ENCODE measurements at places on chromosomes 13 and 19.

GRCh38 chr13:111245576-111246384 lies 74.7 kb upstream of the TEX29 start:
- DNase-seq = no peak

DNA sequence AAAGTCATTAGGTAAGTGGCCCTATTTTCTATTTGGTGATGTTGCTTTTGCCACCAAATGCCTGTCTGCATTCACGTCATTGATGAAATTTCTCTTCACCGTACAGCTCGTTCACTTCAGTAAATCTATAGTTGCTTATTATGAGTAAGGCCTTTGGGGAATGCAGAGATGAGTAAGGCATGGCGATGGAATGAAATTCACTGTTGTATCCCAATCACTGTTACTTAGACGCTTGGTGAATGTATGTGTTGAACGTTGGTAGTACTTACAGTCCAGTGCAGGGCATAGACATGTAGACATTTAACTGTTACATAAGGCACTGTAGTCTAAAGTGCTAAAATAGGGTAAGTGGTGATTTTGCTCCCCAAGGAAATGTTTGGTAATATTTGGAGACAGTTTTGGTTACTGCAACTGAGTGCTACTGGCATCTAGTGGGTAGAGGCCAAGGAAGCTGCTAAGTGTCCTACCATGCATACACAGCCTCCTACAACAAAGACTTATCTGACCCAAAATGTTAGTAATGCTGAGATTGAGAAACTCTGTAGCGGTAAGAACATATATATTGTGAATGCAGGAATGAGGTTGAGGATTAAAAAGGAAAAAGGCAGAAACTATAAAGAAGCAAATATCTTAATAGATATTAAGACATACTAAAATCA lies 5.8 kb downstream of the AKAP11 start:
- no peak for DNase-seq

DNA sequence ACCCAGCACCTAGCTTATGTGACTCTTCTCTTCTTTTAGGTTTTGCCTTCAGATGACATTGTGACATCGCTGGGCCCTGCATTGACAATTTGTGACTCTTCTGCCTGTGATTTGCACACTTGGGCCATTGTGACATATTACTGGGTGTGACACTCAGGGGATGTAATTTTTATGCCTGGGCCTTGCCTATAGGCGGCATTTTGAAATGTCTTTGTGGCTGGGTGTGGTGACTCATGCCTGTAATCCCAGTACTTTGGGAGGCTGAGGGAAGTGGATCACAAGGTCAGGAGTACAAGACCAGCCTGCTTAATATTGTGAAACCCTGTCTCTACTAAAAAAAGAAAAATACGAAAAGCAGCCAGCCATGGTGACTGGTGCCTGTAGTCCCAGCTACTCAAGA lies 28.4 kb upstream of the ZNF681 start:
- no peak for DNase-seq

DNA sequence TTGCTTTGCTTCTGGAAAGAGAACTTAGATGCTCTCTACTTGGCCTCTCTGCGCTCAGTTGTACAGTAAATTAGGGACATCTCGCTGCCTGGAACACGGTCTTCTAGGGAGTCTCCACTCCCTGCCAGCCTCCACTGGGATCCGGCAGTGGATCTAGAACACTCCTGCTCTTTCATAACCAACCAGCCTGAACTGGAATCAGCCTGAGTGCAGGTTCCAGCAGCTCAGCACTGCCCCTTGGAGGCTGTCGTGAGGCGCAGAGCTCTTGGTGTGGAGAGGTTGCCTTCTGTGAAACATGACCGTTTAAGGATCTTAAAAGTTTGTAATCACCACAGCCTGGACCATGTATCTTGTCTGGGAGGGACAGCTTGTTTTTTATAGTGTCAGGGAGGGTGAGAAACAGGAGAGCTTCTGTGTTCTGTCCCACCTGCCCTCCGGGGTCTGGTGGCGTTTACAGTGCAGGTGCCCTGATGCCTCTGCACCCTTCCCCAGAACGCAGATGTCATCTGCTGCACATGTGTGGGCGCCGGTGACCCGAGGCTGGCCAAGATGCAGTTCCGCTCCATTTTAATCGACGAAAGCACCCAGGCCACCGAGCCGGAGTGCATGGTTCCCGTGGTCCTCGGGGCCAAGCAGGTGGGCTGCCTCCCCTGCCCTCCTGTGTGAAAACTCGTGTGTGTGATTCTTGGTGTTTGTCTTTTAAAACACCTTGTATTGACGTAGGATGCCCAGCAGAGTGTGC lies 24.8 kb downstream of the UPF1 start:
- DNase-seq = no peak

DNA sequence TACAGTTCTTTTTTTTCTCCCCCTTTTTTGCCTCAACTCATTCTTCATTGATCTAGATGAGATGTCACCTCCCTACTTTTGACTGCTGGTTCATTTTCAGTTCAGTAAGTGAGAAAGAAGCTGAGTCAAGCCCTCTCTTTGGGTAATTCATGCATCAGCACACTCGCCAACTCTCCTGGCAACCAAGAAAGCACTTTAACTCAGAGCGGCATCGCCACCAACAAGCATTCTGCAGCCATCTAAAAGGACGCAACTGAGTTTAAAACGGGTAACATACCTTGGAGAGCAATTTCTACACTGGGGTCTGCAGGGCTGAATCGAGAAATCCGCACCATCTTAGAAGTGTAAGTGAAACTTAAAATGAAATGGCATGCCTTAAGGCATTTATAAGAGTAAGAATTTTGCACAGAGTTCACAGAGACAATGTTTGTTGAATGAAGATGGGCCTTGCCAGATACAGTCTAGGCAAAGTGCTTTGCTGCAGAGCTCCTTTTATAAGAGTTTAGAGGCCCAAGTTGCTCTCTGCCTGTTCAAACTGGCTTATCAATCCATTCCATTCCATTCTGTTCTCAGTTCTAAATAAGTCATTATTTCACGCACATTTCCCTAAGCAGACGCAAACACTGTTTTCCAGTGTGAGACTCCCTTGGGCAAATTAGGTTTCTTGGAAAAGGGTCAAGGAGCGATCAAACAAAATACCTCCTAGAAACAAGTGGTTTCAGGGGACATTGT lies 338.0 kb downstream of the ENOX1 start:
- DNase-seq = no peak

DNA sequence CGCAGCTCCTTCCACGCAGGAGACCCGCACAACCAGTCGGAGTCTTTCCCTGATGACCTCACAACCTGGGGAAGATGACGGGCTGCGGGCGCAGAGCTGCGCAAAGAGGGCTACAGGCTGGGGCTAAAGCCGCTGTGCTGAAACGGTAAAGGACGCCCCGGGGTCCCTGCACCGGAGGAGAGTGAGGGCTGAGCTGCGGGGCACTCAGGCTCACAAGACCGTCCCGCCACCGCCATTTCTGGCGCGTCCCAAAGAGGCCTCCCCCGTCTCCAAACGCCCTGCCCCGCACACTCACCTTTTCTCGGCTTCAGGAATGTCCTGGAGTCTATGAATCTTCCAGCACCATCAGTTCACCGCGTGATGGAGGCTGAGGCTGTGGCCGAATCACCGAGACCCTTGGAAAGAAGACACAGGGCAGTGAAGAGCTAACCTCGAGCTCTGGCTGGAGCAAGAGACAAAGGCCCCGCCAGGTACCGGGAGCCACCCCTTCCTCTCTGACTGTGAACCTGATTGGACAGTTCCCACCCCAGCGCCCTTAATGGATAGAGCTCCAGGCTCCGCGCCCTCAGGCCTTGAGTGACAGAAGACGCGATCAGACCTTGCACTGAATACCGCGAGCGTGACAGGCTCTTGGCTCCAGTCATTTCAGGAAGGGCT lies 41.8 kb upstream of the ZNF429 start:
- DNase-seq = no peak

- no peak for DNase-seq
Measured at GRCh38 chr13:106033659-106034058, 501.8 kb downstream of the EFNB2 start.

DNA sequence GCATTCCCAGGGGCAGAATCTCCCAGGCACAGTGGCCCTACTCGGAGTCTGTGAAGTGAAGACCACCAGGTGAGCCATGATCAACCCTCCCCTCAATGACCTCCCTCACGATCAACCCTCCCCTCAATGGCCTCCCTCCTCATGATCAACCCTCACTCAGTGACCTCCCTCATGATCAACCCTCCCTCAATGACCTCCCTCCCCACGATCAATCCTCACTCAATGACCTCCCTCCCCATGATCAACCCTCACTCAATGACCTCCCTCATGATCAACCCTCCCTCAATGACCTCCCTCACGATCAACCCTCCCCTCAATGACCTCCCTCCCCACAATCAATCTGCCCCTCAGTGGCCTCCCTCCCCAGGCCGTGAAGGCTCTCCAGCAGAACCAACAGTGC lies 32.1 kb downstream of the SBNO2 start:
- DNase-seq = no peak

- peak; percentile 83 for DNase-seq
Measured at GRCh38 chr13:27621366-27622101, at the start of gene POLR1D. Gene POLR1D, plus strand, starts transcription at chr13:27621892. Its CDS starts 92 bp downstream, at chr13:27621984.

DNA sequence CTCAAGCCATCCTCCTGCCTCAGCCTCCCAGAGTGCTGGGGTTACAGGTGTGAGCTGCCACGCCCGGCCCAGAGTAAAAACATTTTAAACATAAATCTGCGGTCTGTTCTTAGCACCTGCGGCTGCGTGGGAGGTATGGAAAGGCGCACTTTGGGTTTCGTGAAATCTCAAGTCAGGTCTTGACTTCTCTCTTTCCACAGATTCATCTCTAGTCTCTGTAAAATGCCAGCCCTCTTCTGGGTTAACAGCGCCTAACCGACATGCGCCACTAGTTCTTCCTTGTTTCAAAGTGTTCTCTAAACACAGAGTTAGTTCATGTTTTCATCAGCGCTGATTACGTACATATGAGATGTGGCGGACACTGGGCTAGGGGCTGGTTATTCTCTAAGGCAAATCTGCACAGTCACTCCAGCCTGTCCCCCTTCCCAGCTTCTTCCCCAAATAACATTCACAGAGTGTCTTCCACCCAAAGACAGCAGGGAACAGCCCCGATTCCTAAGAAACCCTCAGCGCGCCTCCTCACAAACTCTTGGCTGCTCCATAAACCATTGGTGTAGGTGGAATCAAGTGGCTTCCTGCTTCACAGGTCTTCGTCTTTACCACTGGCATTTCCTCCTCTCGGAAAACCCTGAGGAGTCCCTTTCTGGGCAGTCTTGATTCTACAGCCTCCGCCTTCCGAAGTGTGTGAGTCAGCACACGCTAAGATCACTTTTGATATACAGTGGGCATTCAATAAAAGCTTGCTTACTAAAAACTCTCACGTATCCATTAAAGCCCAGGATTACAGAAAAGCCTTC lies 1.4 kb downstream of the PARP4 start:
- DNase-seq = no peak

- DNase-seq = no peak
Measured at GRCh38 chr13:40781717-40782116, 7.7 kb upstream of the SLC25A15 start.

DNA sequence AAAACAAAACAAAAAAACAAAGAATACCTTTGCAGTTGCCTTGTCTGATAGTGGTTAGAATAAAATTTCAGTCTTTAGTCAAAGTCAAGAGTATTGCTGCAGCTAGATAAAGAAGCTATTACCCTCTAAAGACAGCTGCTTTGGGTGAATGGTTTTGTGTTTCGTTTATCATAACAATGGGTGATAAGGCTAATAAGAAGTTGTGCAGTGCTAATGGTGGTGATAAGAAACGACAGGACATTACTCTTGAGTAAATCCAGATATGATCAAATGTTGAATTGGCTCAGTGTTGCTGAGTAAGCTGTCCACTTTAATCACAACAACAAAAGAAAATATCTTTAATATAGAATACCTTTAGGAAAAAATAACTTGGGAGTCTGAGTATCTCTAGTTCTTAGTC lies 1825.3 kb downstream of the SLITRK5 start:
- no peak for DNase-seq

GRCh38 chr13:59856281-59856810 lies 307.4 kb downstream of the DIAPH3 start:
- no peak for DNase-seq

GRCh38 chr19:5534787-5535586 lies 32.8 kb downstream of the TINCR start:
- DNase-seq = peak; percentile 13

DNA sequence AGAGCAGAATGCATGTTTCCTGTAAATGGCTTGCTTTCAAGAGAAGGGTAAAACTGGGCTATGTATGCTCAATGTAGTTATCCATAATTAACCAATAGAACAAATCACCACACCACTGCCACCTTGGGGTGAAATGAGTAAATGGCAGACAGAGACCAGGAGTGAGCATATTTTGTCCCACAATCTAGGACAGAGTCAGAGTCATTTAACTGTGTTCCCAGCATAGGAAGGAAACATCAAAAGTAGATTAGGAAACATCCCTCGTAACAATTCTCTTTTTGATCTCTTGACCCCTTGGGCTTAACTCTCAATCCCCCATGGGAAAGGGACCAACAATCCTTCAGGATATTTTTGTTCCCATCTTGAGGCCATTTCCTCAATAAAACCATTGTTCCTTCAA lies 224.8 kb downstream of the NHLRC3 start:
- peak; percentile 53 for DNase-seq

DNA sequence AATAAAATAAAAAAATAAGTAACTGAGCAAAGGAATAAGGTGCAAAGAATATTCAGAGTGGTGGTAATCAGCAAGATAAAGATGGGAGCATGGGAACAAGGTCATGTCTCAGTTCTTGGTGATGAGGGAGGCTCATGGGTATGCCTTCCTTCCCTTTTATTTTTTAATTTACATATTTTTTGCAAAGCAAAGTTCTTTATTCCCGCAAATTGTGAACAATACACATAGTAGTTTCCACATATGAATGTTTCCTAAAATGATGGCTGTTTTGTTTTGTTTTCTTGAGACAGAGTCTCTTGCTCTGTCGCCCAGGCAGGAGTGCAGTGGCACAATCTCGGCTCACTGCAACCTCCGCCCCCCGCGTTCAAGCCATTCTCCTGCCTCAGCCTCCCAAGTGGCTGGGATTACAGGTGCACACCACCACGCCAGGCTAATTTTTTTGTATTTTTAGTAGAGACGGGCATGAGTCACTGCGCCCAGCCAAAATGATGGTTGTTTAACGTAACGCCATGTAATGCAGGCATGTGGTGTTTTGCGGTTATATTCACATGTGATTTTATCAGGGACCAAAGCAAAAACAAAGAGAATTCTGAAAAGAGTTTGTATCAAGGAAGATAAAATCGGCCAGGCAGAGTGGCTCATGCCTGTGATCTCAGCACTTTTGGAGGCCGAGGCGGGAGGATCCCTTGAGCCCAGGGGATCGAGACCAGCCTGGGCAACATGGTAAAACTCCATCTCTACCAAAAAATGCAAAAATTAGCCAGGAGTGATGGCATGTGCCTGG lies 4.5 kb upstream of the ADGRE2 start:
- DNase-seq = no peak

DNA sequence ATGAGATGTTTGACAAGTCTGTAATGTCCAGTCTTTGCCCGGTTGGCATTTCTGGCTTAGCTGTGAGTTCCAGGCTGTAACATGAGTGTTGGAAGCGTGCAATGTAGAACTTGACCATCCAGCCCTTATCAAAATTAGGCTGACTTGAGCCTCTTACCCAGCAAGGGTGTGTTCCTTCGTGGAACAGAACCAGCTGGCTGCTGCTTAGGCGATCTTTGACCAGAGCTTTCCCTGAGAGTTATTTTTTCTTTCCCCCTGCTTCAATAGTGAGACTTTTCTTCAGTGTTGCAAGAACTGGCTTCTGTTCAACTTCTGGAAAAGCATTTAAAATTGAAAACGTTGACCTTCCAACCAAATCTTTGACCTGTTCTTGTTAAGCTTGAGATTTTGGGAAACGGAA lies 6.5 kb downstream of the TNFSF13B start:
- DNase-seq = no peak

All from NCI-H345 (cell line).